GM10248 (cell line): ENCODE measurements at places on chromosomes 7 and 10.

GRCh38 chr7:132933072-132933458, 148.8 kb downstream of the CHCHD3 start:
- no peak for DNase-seq

GRCh38 chr10:127067542-127068194, 128.7 kb downstream of the INSYN2A start:
- DNase-seq = no peak

DNA sequence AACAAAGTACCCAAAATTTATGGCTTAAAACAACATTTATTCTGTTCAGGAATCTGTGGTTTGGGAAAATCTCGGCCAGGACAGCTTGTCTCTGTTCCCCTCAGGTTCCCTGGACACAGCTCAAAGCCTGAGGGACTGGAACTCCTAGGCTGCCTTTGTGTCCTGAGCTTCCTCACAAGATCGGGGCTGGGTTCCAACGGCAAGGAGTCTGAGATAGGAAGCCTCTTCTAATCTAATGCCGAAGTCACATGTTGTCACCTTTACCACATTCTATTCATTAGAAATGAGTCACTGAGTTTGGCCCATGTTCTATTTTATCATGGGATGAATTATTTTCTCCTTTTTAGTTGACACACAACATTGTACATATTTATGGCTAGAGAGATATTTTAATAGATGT, 80.5 kb downstream of the ANKRD26 start:
- no peak for DNase-seq

DNA sequence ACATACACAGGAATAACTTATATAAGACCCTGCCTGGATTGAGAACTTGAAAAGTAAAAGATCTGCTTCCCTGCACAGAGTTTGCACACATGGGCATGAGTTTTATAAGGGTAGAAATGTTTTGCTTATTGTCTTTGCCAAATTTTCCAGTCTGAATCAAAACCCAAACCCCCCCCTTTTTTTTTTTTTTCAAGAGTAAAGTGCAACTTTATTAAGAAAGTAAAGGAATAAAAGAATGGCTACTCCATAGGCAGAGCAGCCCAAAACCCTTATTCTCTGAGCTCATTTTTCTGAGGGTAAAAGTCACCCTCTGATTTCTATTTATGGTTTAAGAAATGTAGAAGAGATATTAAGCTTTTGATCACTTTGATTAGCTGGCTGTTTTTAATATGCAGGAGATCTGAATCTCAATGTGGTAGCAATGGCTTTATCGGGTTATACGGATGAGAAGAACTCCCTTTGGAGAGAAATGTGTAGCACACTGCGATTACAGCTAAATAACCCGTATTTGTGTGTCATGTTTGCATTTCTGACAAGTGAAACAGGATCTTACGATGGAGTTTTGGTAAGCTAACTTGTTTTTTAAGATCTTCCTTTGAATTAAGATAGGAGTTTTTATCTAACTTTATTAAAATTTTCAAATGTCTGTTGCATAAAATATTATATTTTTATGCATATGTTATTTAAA, 18.7 kb downstream of the MIOS start:
- no peak for DNase-seq

- no peak for DNase-seq
Measured at GRCh38 chr10:23514321-23514720, 75.4 kb downstream of the OTUD1 start.

DNA sequence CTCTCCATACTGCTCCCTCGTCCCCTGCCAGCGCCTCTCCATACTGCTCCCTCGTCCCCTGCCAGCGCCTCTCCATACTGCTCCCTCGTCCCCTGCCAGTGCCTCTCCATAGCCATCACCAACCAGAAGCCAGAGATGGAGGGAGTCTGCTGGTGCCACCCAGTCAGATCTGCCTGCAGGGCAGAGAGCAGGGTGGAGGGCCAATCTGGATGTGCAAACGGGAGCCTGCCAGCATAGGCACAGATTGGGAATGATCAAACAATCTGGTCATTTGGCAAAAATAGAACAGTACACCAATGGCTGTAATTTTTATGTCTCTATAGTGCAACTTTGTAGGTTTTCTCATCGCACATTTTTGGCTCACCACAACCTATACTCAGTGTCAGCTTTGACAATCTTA, 76.9 kb upstream of the LRRC4 start:
- DNase-seq = no peak

DNA sequence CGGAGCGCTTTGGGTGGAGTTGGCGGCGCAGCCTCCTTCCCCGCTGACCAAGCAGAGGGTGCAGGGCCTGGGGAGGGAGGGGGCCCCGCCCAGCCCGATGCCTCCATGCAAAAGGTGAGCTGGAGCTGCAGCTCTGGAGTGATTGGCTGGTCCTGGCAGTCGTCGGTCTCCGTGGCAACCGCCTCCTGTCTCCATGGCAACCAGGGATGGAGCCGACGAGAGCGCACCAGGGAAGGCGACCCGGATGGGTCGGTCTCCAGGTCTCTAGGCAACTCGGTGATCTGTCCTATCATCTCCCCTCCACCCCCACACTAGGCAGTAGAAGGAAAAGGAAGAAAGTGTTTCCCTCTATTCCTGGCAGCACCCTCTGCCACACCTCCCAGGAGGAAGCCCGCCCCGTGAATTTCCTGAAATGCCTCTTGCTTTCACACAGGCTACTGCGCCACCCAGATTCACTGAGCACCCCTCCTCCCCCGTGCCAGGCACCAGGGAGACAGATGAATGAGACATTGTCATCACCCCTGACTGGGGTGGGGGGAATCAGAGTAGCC, 647 bp upstream of the NACAD start:
- peak; percentile 68 for DNase-seq

- DNase-seq = no peak
Measured at GRCh38 chr10:73873838-73874215, 528 bp downstream of the CAMK2G start.

DNA sequence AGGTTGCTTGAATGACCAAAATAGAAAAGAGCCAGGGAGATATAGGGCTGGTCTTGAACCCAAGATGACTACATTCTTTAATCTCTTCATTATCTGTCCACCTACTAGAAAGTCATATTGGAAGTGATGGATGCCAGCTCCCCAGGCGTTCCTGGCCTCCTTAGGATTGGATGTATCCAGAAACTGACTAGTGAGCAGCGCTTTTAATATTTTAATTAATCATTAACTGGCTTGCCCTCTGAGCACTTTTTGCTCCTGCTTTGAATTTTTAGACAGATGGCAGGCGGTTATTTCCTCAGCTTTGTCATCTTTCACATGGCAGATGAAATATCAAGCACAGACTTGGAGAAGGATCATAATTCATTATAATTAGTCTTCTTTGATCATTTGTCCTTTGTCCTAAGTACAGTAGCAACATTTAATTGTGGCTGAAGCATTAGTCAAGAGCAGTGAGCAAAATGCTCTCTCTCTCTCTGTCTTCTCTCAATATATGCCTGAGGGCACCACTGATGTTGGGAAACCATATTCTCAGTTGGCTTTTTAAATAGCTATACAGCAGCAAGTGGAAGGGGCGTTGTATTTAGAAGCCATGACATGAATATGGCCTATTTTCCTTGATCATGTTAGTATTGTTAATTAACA, 588.0 kb downstream of the NRG3 start:
- DNase-seq = no peak

DNA sequence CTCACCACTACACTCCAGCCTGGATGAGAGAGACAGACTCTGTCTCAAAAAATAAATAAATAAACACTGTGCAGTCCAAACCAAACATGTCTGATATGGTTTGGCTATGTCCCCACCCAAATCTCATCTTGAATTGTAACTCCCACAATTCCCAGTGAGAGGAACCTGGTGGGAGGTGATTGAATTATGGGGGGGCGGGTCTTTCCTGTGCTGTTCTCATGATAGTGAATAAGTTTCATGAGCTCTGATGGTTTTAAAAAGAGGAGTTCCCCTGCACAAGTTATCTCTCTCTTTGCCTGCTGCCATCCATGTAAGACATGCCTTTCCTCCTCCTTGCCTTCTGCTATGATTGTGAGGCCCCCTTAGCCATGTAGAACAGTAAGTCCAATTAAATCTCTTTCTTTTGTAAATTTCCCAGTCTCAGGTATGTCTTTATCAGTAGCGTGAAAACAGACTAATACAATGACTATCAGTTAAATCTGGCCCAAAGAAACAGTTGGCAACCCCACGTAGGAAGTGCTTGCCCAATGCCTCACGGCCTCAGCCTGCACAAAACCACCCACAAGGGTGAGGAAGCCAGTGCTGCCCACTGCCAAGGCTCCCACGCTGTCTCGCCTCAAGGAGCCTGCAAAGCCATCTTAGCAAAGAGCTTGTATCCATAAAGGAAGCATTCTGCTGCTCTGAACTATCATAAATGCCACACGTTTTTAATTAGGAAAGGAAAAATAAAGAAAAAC, 64.7 kb downstream of the PIK3AP1 start:
- DNase-seq = no peak

DNA sequence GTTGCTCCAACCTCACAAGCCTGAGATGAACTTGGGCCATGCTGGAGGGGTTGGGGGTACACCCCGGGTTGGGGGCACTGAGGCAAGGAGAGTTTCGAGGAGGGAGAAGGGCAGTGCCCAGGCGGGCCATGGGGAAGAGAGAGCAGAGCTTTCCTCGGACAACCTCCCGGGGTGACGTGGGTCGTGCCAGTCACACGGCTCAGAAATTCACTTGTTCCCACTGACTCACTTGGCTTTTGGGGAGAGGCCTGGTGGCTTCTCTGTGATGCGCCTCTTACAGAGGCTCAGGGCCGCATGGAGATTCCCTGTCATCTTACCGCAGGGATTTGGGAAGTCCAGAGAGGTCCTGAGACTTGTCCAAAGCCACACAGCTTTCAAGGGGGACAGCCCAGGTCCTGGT, 2.9 kb downstream of the LAT2 start:
- DNase-seq = no peak

DNA sequence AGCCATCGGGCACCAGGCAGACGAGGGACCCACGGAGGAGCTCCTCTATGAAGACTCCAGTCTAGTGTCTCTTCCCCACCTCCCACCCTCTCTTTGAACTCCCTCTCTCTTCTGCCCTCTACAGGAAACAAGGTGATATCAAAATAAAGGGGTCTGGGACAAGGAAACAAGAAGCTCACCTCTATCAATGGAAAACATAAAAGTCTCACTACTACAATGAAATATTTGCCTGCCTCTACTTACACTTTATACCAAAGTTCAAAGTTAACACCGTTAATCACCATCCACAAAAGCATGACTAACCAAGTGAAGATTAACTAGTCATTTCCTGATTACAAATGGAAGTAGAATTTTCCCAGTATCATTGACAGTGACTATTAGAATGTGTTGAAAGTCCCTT, 82.2 kb downstream of the PARD3 start:
- DNase-seq = no peak

DNA sequence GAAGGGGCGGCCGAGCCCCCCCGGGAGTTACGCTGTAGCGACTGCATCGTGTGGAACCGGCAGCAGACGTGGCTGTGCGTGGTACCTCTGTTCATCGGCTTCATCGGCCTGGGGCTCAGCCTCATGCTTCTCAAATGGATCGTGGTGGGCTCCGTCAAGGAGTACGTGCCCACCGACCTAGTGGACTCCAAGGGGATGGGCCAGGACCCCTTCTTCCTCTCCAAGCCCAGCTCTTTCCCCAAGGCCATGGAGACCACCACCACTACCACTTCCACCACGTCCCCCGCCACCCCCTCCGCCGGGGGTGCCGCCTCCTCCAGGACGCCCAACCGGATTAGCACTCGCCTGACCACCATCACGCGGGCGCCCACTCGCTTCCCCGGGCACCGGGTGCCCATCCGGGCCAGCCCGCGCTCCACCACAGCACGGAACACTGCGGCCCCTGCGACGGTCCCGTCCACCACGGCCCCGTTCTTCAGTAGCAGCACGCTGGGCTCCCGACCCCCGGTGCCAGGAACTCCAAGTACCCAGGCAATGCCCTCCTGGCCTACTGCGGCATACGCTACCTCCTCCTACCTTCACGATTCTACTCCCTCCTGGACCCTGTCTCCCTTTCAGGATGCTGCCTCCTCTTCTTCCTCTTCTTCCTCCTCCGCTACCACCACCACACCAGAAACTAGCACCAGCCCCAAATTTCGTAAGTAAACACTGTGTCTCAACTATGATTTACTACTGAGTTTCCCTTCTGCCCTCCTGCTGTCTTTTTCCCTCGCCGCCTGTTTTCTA, 666 bp downstream of the NRG3 start:
- DNase-seq = peak; percentile 9

- DNase-seq = no peak
Measured at GRCh38 chr10:1241322-1241890, 185.2 kb downstream of the WDR37 start.

GRCh38 chr7:47866120-47866519, 82.1 kb downstream of the PKD1L1 start:
- DNase-seq = no peak

DNA sequence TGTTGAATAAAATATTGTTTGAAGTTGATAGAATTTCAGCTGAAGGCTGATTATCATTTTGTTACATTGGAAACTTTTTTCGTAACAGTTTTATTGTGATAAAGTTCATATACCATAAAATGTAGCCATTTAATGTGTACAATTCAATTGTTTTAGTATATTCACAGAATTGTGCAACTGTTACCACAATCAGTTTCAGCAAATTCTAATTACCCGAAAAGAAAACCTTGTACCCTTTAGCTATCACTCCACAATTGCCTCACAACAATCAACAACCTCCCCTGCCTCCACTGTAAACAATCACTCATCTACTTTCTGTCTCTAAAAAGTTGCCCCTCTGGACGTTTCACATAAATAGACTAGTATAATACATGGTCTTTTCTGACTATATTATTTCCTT, 179.7 kb upstream of the BET1 start:
- DNase-seq = no peak

DNA sequence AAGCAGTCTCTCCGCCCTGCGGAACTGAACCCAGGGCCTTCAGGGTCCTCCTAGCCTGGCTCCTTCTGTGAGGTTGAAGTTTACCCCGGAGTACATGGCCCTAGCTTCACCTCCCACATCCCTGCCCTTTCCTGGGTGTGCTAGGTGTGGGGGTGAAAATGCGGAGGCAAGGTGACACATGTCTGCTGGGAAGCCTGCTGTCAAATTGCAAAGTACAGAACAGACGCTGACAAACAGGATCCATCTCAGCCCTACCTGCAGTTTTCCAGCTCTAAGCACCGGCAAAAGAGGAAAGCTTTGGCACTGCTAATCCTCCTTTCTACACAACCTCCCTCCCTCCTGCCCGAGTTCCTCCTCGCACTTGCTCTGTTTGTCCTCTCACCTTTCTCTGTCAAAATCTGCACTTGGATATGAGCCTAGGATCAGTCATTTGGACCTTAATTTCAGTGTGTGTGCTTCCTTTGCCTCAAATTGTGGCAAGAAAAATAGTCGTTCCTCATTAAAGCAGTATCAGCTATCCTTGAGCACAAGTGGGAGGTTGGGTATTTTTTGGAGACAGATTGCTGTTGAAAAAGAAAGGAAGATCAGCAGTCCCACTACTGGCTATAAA, 14.4 kb upstream of the GPR15LG start:
- no peak for DNase-seq

DNA sequence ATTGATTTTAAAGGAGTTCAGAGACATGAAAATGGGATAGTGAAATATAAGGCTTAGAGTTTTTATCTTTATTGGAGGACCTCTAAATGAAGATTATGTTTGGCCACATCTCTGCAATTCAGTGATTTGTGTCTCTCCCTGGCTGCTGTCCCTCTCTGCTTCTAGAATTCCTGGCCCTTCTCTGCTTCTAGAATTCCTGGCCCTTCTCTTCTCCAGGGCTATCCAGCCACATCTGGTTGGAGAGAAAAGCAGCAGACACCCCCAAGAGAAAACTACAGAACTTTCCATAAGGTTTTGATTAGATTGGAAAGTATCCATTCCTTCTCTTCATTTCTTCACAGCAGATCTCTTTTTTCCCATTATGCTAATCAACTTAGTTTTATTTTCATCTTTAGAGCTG, 135.5 kb downstream of the NPY start:
- DNase-seq = no peak
